ENCODE measurements at places on chromosomes 6 and 20.

DNA sequence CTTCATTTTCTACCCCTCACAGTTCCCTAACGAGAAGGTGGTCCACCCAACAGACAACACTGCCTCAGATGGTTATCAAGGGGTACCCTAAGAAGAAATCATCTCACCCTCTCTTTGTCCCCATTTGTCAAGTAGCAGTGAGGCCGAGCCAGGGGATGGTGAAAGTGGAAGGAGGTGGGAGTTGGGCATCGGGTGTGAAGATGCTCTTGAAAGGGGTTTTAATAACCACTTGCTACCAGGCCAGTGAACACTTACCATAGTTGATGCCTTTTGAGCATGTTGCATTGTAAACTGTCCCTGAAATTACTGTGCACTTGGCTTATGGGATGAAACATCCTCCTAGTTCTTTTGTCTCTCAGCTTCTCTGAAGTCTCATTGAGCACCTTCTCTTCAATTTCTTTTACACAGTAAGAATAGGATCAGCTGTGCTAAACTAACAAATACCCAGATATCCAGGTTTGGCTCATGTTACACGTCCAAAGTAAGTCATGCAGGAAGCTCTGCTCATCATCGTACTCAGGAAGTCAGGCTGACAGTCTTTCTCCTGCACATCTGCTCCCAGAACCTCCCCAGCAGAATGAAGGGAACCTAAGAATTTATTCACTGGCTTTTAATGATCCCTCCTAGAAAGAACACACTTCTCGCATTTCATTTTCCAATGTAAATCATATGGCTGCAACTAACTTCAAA is 13.3 kb downstream of the HLA-DPB1 start:
- DNase-seq: no peak

GRCh38 chr6:47455533-47456209 is 21.9 kb upstream of the CD2AP start:
- no peak for DNase-seq

DNA sequence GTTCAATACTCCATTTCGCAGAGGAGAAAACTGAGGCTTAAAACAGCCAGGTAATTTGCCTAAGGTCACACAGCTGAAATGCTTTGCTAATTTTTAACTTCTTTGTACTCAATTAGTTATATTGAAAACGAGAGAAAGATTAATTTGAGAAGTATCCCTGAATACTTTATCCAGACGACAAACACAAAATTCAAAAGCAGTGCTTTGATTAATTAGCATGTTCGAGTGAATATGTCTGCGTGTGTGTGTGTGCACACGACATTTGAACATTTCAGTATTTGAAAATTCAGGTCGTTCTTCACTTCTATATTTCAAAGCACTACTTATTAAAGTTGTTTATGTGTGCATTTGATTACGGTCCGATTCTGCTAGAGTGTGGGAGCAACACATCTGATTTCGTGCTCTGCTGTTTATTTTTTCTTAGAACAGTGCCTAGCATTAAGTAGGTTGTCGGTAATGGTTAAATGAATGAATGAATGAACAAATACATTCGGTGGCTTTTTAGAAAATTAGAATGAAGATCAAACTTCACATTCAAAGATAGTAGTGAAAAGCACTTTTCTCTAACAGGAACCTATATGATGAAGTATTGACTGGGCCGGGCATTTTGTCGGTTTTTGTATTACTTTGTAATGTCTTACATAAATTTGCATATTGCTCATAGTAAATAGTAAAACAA is 36.9 kb upstream of the SYNCRIP start:
- no peak for DNase-seq

GRCh38 chr6:108869876-108870275 is 21.7 kb downstream of the ARMC2 start:
- no peak for DNase-seq

- no peak for DNase-seq
These were observed 76.5 kb downstream of the NRN1 start for GRCh38 chr6:5930143-5930770.
